Cardiac muscle cell (in vitro differentiated cells and primary cell): ENCODE measurements at places on chromosomes 6 and 20. TPM values are rescaled to one million over a fixed set of nuclear protein-coding genes. Genes with fewer than 3 reads are reported as not detected.

DNA sequence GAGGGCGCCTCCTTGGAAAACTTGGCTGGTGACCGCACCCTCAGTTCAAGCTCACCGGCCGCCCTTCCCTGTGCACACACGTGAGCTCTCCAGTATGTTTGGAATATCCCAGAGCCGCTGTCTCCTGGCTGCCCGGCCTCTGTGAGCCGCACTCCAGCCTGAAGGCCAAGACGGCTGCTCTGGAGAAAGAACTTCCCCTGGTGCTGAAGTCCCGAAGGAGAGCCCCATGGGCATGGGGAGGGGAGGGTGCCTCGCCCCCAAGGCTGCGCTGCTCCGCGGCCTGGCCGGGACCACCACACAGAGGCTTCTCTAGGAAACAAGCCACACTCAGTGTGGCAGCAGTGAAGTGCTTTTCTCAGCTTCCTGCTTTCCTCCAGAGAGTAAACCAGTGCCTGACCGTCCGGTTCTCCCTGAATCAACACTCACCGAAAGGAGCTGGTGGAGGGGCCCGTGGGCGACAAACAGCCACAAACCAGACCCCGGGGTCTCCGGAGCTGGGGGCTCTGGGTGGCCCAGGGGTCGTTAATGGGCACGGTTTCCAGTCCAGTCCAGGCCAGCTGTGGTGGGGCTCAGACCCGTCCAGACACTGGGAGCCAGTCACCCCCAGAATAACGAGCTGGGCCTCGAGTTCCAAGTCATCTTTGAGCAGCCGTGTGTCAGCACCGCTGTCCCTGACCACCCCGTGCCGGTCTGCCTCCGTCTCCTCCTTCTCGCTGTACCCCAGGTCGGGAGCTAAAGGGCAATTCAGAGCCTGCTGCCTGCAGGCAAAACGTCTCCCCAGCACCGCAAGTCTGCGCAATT lies 87.4 kb upstream of the BHLHE23 start:
- H3K36me3 ChIP-seq: no peaks in the 10 kb centered on the region
- DNase-seq: no peak
- H3K27ac ChIP-seq: no peak overlapping the region
- H3K27me3 ChIP-seq: peaks cover 56% of the 10 kb centered on the region

GRCh38 chr20:23347791-23348190 lies 2.8 kb upstream of the NXT1 start:
- H3K27ac ChIP-seq: no peak overlapping the region
- DNase-seq: no peak
- H3K4me1 ChIP-seq: peaks cover 19% of the 10 kb centered on the region
- no peaks in the 10 kb centered on the region for H3K36me3 ChIP-seq

- H3K4me1 ChIP-seq: no peaks in the 10 kb centered on the region
- H3K27ac ChIP-seq: no peak overlapping the region
- H3K36me3 ChIP-seq: no peaks in the 10 kb centered on the region
- DNase-seq: no peak
These were observed 97.5 kb downstream of the GMDS start for GRCh38 chr6:2147766-2148448.

DNA sequence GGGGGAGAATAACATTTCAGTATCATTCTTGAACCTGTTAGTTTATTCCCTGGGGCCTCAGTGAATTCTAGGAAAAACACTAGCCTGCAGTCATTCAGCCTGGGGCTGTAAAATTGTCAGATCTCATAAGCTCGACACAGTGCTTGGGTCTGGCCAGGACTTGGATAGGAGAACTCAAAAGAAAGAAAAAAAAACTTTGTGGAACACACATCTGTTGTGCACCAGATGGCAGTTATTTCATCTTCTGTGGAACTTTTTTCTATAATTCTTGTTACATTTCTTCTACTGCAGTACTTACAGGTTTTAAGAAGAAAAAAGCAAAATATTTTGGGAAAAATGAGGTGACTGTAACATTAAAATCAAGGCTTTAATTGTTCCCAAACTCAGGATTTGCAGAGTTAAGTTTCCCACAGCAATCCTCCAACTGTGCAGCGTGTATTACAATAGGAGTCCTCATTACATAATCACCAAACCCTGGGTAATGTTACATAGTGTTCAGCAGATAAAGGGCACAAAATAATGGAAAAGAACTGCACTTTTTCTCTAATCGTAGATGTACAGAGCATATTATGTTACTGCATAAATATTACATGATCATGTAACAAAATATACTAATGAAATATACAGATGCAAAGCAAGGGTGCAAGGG lies 531.1 kb upstream of the CITED2 start:
- H3K36me3 ChIP-seq: no peaks in the 10 kb centered on the region
- H3K27ac ChIP-seq: peak overlapping the region; percentile 8
- peaks cover 3% of the 10 kb centered on the region for H3K4me1 ChIP-seq
- H3K4me3 ChIP-seq: no peak overlapping the region
- H3K27me3 ChIP-seq: no peaks in the 10 kb centered on the region
- DNase-seq: no peak

- no peaks in the 10 kb centered on the region for H3K27me3 ChIP-seq
- H3K36me3 ChIP-seq: no peaks in the 10 kb centered on the region
- no peak overlapping the region for H3K27ac ChIP-seq
- peaks cover 13% of the 10 kb centered on the region for H3K4me1 ChIP-seq
- DNase-seq: no peak
- no peak overlapping the region for H3K4me3 ChIP-seq
These were observed 11.0 kb downstream of the SMPDL3A start for GRCh38 chr6:122799916-122800686.

- no peaks in the 10 kb centered on the region for H3K27me3 ChIP-seq
- H3K4me1 ChIP-seq: no peaks in the 10 kb centered on the region
- no peak overlapping the region for H3K4me3 ChIP-seq
- no peak overlapping the region for H3K27ac ChIP-seq
- DNase-seq: no peak
These were observed 224.5 kb downstream of the GMDS start for GRCh38 chr6:2020909-2021308.

GRCh38 chr6:30776390-30777154 lies 32.2 kb upstream of the IER3 start:
- H3K4me3 ChIP-seq: no peak overlapping the region
- H3K36me3 ChIP-seq: no peaks in the 10 kb centered on the region
- DNase-seq: no peak
- H3K27me3 ChIP-seq: no peaks in the 10 kb centered on the region
- H3K4me1 ChIP-seq: peaks cover 20% of the 10 kb centered on the region

The TCP11 gene
- total RNA-seq: 0.27 TPM in 1 of 2 replicates, not detected in the other

The CCDC170 gene
- total RNA-seq: 0.03 and 0.14 TPM in 2 replicates

The DDO gene
- 0.27 and 0.32 TPM in 2 replicates for total RNA-seq

The CD24 gene
- 109 and 166 TPM in 2 replicates for total RNA-seq

The SLC35D3 gene
- total RNA-seq: 0.74 and 2.4 TPM in 2 replicates
